ENCODE measurements at places on chromosomes 3 and 15. TPM values are rescaled to one million over a fixed set of nuclear protein-coding genes. Genes with fewer than 3 reads are reported as not detected.

The TAMM41 gene
- 35.9 TPM for polyA plus RNA-seq

The ITPKA gene
- polyA plus RNA-seq, result 44.5 TPM

The SERPINI1 gene
- 886 TPM for polyA plus RNA-seq

The TMEM45A gene
- polyA plus RNA-seq, result 0.12 TPM

The CLDN18 gene
- not detected for polyA plus RNA-seq

The ATP13A4 gene
- polyA plus RNA-seq, result 1.9 TPM

The PRR20G gene
- not detected for polyA plus RNA-seq

The KLHL24 gene
- polyA plus RNA-seq, result 13.1 TPM

The NTRK3 gene
- 20.6 TPM for polyA plus RNA-seq

The SNX22 gene
- polyA plus RNA-seq, result 1.1 TPM

The ANKRD63 gene
- not detected for polyA plus RNA-seq

The WNT5A gene
- 9.9 TPM for polyA plus RNA-seq

The GABRR3 gene
- not detected for polyA plus RNA-seq

The GOLGA8N gene
- 0.59 TPM for polyA plus RNA-seq

The ZKSCAN7 gene
- 2.7 TPM for polyA plus RNA-seq

The FGD5 gene
- polyA plus RNA-seq, result 0.09 TPM

The CPNE4 gene
- polyA plus RNA-seq, result 22.2 TPM

The CYP8B1 gene
- polyA plus RNA-seq, result not detected

The CLDN16 gene
- not detected for polyA plus RNA-seq

The CKMT1B gene
- 92.8 TPM for polyA plus RNA-seq

The MST1R gene
- not detected for polyA plus RNA-seq

The FBXW12 gene
- not detected for polyA plus RNA-seq

The GRK7 gene
- not detected for polyA plus RNA-seq

The SUSD5 gene
- polyA plus RNA-seq, result 0.62 TPM

The C2CD4B gene
- 0.29 TPM for polyA plus RNA-seq

The ANKRD34C gene
- polyA plus RNA-seq, result 4.0 TPM

The CTDSPL gene
- polyA plus RNA-seq, result 5.1 TPM

The CCR2 gene
- polyA plus RNA-seq, result not detected

The CSPG5 gene
- 1.7 TPM for polyA plus RNA-seq

The ADGRG7 gene
- not detected for polyA plus RNA-seq

Data from Purkinje cell (primary cell).